ENCODE measurements at places on chromosomes 3 and 15.

DNA sequence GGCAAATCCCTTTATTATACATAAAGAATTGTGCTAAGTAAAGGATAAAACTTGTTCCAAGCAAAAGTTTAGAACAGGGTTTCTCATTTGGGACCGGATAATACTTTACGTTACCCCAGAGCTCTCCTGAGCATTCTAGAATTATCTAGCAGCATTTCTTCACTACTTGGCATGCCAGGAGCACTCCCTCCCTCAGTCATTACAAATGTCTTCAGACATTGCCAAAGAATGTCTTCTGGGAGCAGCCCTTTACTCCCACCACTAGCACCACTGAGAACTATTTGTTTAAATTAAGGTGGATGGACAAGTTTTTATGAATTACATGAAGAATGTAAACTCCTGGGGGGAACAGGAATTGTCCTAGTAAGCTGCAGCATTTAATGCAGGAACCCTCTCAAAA, 516.4 kb downstream of the GBE1 start:
- DNase-seq, result no peak

- DNase-seq, result peak; percentile 2
These were observed 2.6 kb downstream of the LHFPL4 start for GRCh38 chr3:9550999-9551398.

- DNase-seq, result no peak
These were observed 226.8 kb downstream of the PLCL2 start for GRCh38 chr3:17111586-17111985.

DNA sequence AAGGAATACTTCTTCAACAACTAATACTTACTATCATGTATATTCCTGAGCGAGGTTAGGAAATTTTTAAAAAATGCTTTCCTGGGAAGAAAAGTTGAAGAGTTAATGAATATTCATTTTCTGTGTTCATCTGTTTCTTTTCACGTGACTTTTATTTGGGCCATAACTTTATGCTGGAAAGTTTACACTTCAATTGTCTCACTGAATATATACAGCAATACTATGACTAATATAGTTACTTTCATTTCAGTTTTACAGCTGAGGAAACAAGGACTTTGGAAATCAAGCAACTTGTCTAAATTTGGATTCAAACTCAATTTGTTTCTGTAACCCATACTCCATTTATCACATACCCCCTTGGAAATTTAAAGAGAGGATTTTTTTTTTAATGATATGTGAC, 894.2 kb downstream of the ROBO1 start:
- DNase-seq, result no peak

GRCh38 chr3:119362940-119363725, 69.0 kb downstream of the ARHGAP31 start:
- no peak for DNase-seq

- DNase-seq, result no peak
These were observed 87.3 kb upstream of the OXTR start for GRCh38 chr3:8856721-8857120.

- no peak for DNase-seq
These were observed 109.6 kb upstream of the LMOD3 start for GRCh38 chr3:69231929-69232440.

GRCh38 chr15:64742921-64743320, 32.5 kb downstream of the RBPMS2 start:
- no peak for DNase-seq

- DNase-seq, result peak; percentile 97
These were observed at the start of gene TFRC for GRCh38 chr3:196081834-196082618. TSS of gene TFRC (minus strand) at chr3:196082090. CDS start at chr3:196077099, 4,991 bp downstream.

- no peak for DNase-seq
These were observed 187.7 kb upstream of the CMC1 start for GRCh38 chr3:28053759-28054158.

DNA sequence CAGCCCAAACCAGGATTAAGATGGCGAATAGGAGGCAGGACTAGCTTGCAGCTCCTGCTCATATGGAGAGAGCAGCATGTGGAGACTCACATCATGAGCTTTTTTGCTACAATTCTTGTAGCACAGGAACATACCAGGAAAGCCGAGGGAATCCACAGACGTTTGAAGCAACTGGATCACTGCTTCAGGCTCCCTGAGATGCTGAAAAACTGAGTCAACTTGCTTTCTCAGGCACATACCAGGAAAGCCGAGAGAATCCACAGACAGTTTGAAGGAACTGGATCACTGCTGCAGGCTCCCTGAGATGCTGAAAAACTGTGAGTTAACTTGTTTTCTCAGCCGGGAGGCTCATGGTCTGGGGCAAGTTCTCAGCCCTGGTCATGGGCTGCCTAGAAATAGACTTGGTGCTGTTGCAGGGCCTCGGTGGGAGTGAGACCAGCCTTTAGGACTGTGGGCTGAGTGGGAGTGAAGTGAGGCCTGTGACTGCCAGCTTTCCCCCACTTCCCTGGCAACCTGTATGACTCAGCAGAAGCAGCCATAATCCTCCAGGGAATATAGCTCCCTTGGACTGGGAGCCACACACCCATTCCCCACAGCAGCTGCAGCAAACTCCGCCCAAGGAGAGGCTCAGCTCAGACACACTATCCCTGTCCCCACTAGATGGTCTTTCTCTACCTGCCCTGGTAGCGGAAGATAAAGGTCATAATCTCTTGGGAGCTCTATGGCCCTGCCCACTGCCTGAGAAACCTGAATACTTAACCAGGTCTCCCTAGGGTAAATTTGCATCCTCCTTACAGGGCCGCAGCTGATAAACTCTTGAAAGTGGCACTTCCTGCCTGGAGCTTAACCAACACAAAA, 51.9 kb upstream of the PFN2 start:
- DNase-seq, result no peak

DNA sequence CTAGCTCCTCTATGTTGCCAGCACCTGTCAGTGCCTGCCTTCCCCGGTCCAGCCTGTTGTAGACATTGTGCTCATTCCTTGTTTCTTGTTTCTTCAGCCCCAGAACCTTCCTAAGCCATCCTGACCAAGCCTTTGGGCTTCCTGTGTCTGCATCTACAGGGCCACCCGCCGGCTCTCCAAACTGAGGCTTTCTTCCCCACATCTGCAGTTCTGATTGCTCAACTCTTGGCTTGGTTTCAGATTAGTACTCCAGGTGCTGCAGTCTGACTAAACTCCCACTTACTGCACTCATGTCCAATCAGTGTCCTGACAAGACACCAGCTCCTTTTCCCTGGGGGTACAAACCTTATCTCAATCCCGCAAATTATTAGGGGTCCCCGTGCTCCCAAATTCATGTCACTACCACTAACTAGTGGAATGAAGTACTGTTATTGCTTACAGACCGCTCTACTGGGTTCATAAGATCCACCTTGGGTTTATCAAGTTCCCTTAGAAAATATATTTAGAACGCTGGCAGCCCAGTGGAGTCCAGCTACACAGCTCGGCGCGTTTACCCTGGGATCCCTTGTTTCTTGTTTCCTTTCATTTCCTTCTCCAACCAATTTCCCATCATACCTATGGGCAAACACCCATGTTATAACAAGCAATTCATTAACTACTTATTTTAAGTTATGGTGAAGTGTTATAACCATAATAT, 114.2 kb upstream of the TJP1 start:
- no peak for DNase-seq

- no peak for DNase-seq
These were observed 1.1 kb downstream of the BLM start for GRCh38 chr15:90718232-90718631.
